ENCODE measurements at places on chromosomes 16 and 17.

GRCh38 chr17:20256144-20256543 lies 211.2 kb downstream of the LGALS9B start:
- no peak for DNase-seq

DNA sequence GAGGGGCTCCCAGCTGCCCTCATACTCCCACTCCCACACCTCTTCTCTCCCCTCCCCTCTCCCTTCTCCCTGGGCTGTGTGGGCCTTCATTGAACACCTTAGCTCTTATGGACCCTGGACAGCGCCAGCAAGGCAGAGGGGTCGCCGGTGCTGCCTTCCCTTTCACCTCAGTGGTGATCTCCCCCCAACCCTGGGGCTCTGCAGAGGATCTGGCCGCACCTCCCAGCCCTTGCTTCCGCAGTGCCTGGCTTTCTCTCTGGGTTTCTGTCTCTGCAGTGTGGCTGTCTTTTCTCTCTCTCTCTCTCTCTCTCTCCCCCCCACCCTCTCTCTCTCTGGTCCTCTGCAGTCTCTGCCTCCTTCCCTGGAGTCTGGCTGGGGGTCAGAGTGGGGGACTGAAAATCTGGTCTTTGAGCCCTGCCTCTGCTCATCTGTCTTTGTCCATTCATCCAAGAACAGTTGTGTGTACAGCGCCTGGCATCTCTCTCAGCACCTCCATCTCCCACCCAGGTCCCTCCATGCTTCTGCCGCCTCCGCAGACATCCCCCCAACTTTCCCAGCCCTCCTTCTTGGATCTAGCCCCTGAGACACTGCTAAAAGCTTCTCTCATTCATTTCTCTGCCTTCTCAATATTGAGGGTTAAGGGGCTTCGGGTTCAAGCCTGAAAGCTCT lies 1.1 kb downstream of the SEZ6L2 start:
- no peak for DNase-seq

- DNase-seq = no peak
Measured at GRCh38 chr17:16473044-16474011, 18.7 kb downstream of the LRRC75A start.

GRCh38 chr17:29591146-29591736 lies 1.7 kb upstream of the ANKRD13B start:
- peak; percentile 73 for DNase-seq

DNA sequence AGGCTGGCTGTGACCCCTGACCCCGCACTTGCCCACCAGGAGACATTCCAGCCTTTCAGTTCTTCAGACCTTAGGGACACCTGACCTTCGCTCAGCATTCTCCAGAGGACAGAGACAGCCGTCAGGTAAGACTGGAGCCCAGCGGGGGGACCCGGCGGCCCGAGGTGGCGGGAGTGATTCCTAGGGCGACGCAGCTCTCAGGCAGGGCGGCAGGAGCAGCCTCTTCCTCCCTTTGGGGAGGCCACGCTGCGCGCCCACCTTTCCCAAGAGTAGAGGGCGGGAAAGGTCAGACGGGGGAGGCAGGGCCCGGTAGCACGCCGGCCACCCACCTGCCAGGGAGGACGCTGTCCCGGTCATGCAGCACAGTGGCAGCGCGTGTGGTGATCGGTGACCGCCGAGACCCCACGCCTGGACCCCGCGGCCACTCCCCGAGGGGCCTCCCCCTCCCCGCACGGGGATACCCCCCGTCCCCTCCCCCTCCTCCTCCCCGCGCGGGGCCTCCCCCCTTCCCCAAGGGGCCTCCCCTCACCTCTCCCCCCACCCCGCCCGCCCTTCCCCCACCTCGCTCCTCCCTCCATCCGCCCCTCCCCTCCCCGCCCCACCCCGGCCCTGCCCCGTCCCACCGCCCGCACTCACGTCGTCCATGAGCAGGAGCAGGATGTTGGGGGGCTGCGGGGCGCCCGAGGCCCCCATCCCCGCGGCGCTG lies 472 bp downstream of the GALNS start:
- DNase-seq = no peak

DNA sequence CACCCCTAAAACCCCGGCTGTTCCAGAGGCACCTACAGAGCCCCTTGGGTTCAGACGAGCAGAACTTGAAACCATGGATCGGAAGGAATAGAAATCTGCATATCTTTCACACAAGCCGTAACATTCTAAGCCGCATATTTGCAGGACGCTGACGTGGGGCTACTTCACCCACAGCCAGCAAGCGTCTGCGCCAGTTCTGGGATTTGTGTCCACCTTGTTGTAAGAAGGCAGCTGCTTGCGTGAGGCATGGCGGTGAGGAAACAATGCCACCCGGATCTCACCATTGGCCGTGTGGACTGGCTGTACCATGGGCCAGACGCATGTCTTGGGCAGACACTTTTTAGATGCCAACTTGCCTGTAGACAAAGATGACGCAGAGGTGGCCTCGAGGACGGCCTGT lies 34.5 kb downstream of the TNFRSF13B start:
- DNase-seq = no peak

DNA sequence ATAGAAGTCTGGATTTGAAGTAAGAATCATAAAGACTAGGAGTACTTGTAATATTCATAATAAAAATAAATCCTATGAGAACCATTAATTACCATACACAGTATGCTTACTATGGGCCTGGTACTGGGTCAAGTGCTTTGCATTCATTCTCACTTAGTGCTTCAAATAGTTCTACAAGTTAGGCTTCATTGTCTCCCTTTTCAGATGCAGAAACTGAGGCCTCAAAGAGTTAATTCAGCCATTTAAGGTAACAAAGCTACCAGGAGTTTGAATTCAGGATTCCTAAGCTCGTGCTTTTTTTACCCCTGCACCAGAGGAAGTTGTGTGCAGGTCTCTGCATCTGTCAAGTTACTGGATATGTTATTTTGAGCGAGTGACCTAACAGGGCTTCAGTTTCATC lies 1098.4 kb upstream of the EEF2KMT start:
- no peak for DNase-seq

DNA sequence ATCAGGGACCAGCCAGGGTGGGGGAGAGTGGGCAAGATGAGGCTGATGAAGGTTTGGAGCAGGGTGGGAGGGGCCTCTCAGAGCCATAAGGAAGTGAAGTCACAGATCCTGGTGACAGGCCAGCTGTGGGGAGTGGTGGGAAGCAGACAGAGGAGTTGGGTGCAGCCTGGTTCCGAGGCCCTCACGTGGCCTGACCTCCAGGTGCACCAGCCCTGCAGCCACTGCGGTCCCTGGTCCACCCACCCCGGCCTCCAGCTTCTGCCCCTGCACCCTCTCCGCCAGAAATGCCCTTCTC lies 3.9 kb upstream of the ZFPM1 start:
- DNase-seq = no peak

DNA sequence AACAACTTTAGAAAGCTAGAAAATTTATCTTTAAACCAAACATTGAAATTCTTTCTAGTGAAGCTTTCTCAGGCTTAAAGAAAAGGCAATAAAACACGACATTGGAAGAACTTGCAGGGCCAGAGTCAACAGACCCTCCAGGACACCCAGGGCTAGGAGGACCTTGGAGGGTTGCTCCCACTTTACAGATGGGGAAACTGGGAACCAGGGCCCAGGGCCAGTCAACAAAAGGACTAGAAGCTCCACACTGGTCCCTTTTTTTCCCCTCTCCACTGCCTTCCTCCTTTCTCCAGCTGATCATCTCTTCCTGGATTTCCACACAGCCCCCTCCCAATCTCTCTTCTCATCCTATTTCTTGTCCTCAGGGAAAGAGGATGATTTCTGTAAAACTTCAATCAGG lies 307.7 kb upstream of the CDH5 start:
- DNase-seq = no peak

DNA sequence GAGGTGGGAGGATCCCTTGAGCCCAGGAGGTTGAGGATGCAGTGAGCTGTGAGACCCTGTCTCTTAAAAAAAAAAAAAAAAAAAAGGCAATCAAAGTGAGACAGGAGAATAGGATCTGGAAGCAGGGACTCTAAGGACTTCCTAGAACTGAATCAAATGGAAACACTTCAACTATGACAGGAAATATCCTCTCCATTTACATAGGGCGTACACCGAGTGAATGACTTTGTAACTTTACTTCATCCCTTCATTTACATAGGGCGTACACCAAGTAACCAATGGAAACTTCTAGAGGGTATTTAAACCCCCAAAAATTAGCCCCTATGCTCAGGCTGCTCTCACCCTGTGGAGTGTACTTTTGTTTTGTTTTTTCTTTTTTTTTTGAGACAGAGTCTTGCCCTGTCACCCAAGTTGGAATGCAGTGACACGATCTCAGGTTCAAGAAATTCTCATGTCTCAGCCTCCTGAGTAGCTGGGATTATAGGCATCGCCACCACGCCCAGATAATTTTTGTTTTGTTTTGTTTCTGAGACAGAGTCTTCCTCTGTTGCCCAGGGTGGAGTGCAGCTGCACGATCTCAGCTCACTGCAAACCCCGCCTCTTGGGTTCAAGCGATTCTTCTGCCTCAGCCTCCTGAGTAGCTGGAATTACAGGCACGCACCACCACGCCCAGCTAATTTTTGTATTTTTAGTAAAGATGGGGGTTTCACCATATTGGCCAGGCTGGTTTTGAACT lies 9.6 kb upstream of the PRPSAP1 start:
- DNase-seq = no peak

DNA sequence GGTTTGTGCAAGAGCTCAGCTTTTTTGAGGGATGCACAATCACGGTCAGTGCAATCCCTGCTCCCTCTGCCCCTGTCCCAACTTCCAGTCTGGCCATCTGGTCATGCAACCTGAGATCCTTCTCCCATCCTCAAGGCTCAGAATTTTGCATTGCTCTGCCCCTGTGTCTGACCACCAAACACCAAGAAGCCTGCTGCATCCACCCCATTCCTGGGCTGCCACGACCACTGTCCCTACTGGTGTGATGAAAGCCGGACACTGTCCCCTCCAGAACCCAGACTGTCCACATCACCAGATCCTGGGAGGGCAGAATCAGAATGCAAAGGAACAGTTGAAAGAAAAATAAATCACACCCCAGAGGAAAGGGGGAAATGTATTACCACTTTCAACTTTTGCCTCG lies 231.0 kb downstream of the C16orf78 start:
- DNase-seq = no peak

DNA sequence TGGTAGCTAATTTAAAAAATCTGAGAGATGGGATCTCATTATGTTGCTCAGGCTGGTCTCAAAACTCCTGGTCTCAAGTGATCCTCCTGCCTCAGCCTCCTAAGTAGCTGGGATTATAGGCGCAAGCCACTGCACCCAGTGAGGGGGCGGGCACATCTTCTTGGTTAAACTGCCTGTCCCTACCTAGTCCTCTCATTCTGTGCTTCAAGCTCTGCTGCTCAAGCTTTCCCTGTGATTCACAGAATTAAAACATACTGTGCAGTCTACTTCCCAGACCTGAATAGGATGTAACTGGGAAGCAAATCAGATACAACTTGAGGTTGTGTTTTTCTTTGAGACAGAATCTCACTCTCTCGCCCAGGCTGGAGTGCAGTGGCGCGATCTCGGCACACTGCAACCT lies 2.3 kb downstream of the MRPL38 start:
- no peak for DNase-seq

- DNase-seq = no peak
Measured at GRCh38 chr16:86300746-86301481, 209.4 kb upstream of the FOXF1 start.

GRCh38 chr16:84825896-84826557 lies 6.2 kb downstream of the CRISPLD2 start:
- no peak for DNase-seq

DNA sequence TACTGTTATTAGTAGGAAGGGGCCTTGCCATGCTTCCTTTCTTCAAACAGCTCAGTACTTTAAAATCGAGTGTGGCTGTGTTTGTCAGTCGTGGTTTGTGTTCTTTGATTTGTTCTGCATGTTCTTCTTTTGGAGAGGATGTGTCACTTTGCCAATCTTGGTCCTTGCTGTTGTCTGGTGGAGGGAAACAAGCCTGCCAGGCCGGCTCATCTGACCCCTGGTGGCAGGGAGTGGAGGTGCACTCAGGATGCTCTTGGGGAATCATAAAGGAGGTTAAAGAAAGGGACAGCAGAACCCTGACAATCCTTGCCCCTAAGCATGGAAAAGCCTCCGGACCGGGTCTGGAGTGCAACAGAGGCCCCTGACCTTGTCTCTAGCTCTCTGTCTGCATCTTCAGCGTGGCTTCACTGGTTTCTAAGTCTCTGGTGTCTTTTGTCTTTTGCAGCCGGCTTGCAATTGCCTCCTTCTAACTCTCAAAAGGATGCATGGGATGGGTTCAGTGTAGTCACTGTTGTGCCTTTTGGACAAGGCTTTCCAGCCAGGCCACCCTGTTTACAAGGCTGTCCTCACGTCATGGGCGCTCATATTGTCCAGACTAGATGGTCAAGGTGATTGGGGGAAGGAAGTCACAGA lies 135.8 kb downstream of the WWOX start:
- peak; percentile 61 for DNase-seq

DNA sequence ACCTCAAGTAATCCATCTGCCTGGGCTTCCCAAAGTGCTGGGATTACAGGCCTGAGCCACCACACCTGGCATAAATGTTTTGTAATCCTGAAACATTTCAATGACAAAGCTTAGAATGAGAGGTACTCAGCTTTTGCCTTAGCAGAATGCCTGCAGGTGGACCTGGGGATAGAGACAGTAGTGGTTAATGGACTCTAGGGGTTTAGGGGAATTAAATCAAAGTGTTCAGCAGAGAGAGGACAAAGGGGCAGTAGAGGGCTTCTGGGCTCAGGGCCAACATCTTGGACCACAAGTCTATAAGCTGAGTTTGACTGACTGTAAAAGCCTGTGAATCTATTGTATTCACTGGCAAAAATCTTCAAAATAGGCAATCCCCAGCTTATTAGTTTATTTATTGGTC lies 36.0 kb upstream of the MED13 start:
- DNase-seq = no peak

DNA sequence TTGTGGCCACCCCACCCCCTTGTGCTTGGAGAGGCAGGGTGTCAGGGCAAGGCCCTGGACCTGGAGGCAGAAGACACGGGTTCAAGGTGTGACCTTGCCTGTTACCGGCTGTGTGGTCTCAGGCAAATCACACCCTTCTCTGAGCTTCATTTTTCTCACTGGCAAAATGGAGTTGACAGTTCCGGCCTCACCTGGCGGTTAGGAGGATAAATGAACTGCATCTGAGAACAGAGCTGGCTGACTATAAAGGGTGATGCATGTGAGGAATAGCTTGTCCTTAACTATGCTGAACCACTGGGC lies 4.2 kb upstream of the MEOX1 start:
- DNase-seq = no peak

- no peak for DNase-seq
Measured at GRCh38 chr17:71163121-71163812, 957.6 kb upstream of the SOX9 start.

DNA sequence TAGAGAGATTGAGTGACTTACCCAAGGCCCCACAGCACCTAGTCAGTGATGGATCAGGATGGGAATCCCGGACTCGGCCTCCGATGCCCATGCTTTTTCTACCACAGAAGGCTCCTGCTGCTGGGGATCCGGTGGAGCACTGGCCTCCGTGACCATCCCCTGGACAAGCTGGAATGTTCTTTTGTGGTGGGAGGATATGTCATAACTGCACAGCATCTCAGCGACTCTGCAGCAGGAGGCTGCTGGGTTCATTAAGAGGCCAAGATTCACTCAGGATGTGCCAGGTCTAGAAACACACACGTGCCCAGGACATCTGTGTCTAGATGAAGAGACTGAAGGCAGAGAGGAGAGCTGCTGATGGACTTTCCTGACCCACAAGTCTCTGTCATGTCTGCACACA lies 34.7 kb upstream of the NGFR start:
- no peak for DNase-seq

GRCh38 chr16:82331974-82332750 lies 162.1 kb upstream of the MPHOSPH6 start:
- no peak for DNase-seq
